ENCODE measurements at places on chromosomes 7 and 10. TPM values are rescaled to one million over a fixed set of nuclear protein-coding genes. Genes with fewer than 3 reads are reported as not detected.

The CLCN1 gene
- 0.12 TPM for polyA plus RNA-seq

- DNase-seq = no peak
These were observed 80.3 kb downstream of the CALD1 start for GRCh38 chr7:134859783-134860182.

The NME8 gene
- not detected for polyA plus RNA-seq

DNA sequence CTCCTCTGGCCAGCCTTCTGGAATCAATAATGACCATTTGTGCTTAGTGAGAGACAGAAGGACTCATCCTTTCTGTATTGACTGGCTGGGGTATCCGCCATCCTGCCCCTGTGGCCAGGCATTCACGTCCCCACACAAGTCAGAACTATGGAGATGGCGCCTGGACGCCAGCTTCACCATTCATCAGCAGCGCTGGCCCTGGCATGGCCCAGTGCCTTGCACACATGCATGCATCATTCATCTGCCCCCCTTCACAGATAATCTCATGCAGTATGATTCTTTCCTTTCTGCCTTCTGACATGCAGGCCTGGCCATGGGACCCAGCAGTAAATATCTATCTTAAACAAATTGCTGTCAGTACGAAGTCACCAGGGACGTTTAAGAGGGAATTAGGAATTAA, 114.8 kb upstream of the MKI67 start:
- no peak for DNase-seq

The CAV2 gene
- 33.6 TPM for polyA plus RNA-seq

The C10orf105 gene
- 0.24 TPM for polyA plus RNA-seq

DNA sequence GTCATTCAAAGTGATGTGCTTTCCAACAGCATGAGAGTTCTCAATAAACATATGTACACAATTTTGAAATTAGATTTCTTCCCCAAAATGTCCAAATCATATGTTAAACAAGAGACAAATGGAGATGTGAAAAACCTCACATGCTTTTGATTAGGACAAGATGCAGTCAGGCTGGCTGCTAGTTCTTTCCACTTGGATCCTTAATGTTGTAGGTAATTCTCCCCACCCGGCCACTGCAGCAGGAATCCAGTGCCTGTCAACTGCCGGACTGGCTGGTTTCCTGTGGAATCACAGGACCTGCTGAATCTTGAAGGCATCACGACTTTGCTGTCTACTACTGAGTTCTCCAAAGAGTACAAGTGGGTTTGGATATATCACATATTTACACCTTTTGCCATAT, 138.6 kb upstream of the AKR1E2 start:
- no peak for DNase-seq

GRCh38 chr10:90418869-90419652, 438.8 kb downstream of the HTR7 start:
- DNase-seq = no peak

The ACBD7 gene
- polyA plus RNA-seq = 5.3 TPM

GRCh38 chr7:158821171-158822031, 7.9 kb downstream of the ESYT2 start:
- no peak for DNase-seq

GRCh38 chr7:17903337-17903736, 37.0 kb downstream of the SNX13 start:
- DNase-seq = no peak

DNA sequence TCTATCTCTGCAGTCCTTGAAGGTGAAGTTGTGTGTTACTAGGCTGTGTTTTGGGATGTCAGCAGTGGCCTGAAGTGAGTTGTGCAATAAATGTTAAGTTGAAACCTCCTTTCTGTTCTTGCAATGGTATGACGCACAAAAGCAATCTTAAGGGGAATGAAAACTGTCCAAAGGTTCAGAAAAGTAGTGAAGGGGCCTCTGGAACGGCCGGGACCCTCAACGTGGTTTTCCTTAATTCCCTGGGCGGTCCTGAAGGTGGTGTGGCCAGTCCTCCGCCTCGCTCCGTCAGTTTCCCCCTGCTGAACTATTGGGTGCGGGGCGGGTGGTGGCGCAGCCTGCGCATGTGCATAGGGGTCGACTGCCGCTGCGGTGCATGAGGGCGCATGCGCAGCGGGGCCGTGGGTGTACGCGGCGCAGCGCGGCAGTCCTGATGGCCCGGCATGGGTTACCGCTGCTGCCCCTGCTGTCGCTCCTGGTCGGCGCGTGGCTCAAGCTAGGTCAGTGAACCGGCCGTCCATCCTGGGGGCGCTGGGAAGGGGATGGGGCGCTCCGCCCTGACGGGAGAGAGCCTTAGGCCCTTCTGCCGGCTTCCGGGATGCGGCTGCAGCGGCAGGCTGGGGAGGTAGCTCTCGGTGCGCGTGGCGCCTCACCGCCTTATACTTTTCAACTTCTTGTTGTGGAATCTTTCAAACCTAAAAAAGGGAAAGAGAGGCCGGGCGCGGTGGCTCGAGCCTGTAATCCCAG, at the start of gene SUMF2:
TSS of gene SUMF2 (plus strand) at position 405 of the 744 bp plus-strand sequence. CDS start at position 431, 26 bp downstream.
- DNase-seq = peak; percentile 81

The AKR1C8 gene
- polyA plus RNA-seq = not detected

GRCh38 chr7:28301148-28301641, 111.1 kb upstream of the CREB5 start:
- no peak for DNase-seq

DNA sequence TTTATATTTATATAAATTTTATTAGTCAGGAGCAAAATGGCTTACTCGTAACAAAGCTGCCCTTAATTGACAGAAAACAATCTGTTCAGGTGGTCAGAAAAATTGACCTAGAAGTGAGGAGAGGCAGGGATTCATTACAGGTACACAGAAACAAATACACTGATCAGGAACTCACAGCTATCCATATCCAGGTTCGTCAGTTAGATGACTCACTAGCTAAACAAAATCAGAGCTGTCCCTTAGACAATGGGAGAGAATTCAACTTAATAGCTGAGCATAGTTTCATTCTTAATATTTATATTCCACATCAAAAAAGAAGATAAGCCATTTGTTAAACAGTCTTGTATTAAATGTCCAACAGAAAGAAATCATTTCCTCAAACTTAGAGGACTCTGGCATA, 41.7 kb downstream of the HYCC1 start:
- DNase-seq = no peak

The ORC5 gene
- 25.8 TPM for polyA plus RNA-seq

All from left renal pelvis (tissue), 4 donors.